ENCODE measurements at places on chromosomes 1 and 21.

DNA sequence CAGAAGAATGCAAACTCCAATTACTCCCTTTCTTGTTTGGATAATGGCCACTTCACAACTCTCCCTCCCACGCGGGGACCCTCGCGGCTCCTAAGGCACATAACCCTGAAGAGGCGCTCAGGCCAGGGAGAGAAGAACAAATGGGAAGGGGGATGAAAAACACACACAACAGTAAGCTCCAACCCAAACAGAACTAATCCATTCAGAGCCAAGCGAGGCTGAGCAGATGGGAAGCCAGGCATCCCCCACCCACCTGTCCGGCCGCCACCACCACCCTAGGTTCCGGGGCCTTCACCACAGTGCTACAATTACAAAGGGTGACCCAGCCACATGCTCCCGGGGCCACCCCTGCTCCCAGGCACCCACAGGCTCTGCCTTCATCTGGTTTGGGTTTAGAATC, 101.5 kb downstream of the MRPL37 start:
- DNase-seq = no peak

DNA sequence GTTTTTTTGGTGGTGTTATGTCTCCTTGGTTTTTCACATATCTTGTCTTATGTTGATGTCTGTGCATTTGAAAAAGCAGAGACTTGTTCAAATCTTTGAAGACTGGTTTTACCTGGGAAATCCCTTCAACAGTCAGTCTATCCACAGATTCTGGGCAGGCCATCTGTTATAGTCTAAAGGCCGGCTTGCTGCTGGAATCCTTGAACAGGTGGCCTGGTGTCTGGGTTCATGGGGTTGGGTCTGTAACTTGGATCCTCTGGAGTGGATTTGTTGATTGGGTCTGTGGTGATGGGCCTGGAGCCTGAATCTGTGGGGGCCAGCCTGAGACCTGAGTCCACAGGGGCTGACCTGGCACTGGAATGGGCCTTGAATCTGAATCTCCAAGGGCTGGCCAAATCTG, 12.2 kb downstream of the LORICRIN start:
- no peak for DNase-seq

GRCh38 chr1:156080863-156081179, 1.4 kb downstream of the MEX3A start:
- no peak for DNase-seq

- DNase-seq = no peak
Observed at GRCh38 chr1:118881751-118882150, 106.4 kb downstream of the TBX15 start.

GRCh38 chr1:95731466-95731865, 497.5 kb downstream of the RWDD3 start:
- no peak for DNase-seq

DNA sequence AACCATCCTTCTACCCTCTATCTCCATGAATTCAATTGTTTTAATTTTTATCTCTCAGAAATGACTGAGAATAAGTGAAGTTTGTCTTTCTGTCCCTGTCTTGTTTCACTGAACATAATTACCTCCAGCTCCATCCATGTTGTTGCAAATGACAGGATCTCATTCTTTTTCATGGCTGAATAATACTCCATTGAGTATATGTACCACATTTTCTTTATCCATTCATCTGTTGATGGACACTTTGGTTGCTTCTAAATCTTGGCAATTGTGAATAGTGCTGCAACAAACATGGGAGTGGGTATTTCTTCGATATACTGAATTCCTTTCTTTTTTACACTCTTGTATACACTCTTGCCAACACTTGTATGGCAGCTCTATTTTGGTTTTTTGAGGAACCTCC, 72.8 kb upstream of the COX20 start:
- no peak for DNase-seq

GRCh38 chr1:5658340-5659316, 333.6 kb downstream of the NPHP4 start:
- DNase-seq = no peak

DNA sequence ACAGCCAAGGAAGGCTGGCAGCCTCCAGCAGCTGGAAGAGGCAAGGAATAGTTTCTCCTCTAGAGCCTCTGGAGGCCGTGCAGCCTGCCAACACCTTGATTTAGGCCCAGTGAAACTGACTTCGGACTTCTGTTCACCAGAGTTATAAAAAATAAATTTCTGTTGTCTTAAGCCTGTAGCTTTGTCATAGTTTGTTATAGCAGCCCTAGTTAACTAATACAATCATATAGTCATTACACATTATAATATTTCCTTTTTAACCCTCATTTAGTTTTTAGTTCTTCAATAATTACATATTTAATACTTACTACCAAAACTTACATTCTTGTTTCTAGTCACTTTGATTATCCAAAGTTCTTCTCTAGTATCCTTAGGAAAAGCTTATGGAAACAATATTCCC, 20.3 kb downstream of the NOS1AP start:
- DNase-seq = no peak

DNA sequence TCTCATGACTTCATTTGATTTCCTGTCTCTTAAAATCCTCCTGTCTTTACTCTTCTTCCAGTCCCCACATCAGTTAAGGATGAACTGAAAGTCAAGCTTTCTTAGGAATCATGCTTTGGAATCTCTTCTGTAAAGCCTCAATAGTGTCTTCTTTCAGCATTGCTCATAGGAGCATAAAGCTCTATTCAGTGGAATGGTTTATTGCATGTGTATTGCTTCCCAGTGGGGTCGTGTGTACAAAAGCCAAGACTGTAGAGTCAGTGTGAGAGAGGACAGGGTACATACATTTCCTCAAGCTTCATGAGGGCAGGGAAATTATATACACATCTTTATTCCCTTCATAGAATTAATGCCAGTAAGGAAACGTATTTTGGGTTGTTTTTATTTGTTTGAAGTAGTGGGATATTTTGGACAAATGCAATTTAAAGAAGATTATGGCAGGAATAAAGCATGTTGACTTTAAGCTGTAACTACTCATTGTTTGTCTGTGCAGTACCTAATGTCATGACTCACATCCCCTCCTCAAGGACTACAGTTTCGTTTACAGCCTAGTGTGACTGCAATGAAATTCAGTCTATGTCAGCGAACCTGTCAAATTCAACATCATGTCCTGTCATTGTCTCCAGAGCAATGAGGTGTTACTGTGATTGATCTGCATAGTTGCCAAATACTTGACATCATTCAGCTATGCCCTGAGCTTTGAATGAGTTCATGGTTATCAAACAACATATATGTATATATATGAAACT, 2164.2 kb downstream of the NCAM2 start:
- no peak for DNase-seq

DNA sequence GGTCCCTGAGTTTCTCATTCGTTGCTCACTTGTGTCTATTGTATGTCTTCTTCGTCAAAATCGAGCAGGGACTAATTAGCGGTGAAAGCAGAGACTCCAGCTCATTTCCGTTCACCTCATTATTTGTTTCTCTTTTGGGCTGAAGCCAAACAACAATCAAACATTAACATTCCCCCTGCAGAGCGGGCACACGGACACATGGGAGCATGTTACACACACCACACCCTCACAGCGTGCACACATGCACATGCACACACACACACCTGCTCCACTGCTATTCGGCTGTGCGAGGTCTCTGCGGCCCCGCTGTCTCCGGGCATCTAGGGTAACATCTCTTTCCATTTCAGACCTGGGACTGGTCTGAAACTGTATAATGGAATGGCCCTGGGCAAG, 58.5 kb upstream of the LRRC8D start:
- DNase-seq = no peak

DNA sequence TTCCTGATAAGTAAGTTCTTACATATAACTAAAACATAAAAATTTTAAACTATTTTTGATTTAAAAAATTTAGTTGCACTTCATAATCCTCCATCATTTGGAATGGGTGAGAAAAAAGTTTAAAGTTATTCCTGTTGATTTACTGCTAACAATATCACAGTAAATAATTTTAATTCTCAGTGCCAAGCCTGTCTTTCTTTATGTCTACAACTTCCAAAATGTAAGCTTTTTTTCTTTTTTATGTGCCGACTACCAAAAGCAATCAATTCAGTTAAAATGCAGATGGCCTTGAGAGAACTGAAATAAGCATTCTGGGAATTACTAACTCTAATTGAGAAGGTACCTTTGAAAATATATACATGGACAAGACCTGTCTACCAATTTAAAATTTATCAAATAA, 1224.3 kb upstream of the B3GALT2 start:
- DNase-seq = no peak
